ENCODE measurements at places on chromosomes 3 and 15.

DNA sequence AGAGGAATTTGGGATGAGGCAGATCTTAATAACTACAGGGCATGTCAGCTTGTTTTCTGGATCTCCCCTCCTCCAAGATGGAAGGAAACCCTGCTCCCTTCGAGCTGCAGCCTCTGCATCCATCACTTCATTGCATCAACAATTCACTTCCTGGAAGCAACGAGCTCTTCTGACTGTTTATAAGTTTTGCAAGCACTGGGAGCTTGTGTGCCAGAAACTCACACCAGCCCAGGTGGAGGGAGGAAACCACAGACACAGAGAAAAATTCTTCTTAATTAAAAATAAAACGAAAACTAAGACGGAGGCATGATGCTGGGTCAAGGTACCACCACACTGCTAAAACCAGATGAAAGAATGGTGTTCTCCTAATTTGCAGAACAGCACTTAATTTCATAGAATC lies 10.6 kb downstream of the LRIG1 start:
- DNase-seq, result no peak

DNA sequence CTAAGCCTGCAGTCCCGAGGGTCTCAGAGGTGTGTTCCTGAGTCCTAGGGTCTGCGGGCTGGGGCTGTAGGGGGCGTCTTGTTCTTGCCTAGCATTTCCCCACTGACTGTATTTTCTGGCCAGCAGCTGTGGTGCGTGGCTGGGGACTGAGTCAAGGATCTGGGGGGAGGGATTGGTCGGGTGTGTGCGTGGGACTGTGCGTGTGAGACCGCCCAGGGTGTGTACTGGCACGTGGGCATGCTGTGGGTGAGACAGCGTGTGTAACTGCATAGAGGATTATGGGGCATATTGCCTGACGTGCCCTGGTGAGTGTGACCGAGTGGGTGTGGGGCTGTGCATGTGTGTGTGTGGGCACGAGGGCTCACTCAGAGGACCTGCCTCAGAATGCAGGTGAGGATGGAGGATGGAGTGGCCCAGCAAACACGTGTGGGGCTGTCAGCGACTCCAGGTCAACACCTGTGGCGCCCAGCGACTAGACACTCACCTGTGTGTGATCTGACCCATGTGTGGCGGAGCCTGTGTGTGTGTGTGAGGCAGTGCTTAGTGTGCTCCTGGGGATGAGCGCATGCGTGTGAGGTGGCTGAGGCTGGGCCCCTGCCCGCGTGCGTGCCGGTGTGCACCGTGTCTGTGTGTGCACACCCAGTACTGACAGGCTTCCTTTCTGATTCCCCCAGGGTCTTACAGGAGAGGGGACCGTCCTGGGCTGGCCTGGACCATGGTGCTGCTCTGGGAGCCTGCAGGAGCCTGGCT lies 20.9 kb downstream of the FBLN2 start:
- DNase-seq, result no peak

GRCh38 chr3:187951452-187952190 lies 202.3 kb upstream of the LPP start:
- DNase-seq, result no peak

GRCh38 chr15:78830514-78831228 lies 19.4 kb upstream of the ADAMTS7 start:
- DNase-seq, result no peak

- DNase-seq, result no peak
These were observed 359 bp downstream of the ARIH1 start for GRCh38 chr15:72474466-72474911.

DNA sequence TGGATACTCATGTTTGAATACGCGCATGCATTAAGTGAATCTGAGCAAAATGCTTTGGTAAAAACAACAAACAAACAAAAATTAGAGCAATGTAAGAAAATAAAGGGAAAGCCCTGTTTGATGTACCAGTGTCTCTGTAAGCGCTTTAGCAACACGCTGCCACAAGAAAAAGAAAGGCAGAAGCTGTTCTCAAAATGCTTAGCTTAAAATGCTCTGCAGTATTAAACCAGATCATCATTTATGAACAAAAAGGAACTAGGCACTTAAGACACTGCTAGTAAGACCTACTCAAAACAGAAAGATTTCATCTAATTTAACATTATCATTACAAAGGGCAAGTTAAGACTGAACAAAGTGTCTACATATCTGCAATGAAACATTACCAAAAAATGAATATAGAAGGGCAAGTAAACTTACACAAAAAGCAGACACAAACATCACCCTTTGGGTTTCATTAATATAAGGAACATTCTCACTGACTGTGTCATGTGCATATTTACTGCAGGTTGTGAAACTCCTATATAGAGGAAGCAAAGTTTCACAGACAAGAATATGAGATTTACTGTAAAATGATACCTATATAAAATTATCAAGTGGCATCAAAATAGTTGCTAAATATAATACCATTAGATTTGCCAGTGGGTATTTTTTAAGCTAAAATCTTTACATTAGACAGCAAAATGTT lies 102.1 kb downstream of the FBXL22 start:
- DNase-seq, result no peak

GRCh38 chr3:130299531-130299930 lies 45.9 kb upstream of the COL6A5 start:
- DNase-seq, result no peak

DNA sequence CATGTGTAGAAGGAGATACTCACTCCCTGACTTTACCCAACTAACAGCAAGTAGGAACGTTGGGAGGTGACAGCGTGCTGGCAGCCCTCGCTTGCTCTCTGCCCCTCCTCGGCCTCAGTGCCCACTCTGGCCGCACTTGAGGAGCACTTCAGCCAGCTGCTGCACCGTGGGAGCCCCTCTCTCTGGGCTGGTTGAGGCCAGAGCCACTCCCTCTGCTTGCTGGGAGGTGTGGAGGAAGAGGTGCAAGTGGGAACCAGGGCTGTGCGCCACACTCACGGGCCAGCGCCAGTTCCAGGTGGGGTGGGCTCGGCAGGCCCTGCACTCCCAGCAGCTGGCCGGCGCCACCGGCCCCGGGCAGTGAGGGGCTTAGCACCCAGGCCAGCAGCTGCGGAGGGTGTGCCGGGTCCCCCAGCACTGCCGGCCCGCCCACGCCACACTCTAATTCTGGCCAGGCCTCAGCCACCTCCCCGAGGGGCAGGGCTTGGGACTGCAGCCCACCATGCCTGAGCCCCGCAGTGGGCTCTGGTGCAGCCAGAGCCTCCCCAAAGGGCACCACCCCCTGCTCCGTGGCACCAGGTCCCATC lies 68.4 kb upstream of the FRMD4B start:
- DNase-seq, result no peak

- no peak for DNase-seq
These were observed 7.4 kb upstream of the CCK start for GRCh38 chr3:42273361-42273760.

DNA sequence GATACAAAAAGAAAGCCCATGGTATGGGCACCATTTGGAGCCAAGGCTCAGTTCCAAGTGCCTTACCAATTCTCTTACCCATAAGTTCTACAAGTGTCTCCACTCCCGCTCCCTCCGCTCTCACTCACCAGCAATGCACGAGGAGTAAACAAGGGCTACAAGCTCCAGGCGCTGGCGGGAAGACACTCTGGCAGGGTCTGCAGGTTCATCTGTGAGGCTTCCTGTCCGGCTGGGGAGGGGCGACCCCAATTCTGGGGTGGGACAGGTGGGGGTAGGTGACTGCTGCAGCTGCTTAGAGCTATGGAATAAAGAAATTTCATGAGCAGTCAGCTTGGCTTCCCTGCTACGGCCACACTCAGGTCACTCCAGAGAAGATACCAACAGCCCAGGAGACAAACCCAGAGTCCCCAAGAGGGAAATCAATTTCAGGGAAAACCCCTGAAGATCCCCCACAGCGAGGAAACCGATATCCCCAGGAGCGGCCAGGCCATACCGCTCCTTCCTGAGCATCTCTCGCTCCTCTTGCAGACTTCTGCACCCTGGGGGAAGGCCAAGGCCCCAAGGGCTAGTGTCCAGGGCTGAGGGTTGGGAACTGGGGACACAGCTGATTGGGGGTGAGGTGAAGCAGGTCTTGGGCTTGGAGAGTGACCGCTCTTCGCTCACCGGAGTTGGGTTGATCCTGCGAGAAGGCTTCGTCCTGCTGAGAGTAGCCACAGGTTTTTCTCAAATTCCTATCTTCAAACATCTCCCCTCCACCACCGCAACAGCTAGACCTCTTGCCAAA lies 1.4 kb downstream of the CDAN1 start:
- no peak for DNase-seq

GRCh38 chr3:126373146-126373613 lies 16.0 kb upstream of the KLF15 start:
- DNase-seq, result no peak

DNA sequence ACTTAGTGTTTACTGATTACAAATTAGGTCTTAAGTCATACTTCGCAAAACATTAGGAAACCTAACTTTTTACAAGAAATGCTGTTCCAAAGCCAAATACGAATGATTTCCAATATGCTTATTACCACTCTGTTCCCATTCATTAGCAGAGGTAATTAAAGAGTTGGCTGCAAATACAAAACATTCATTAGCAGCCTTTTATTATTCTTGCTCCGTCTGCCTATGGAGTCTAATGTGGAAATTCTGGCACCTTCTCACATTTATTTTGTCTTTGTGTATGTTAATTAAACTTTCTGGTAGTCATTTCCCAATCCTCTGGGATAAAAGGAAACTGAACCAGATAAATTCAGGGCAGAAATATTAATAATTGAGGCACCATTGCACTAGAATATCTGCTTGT lies 689.0 kb downstream of the PLOD2 start:
- no peak for DNase-seq

DNA sequence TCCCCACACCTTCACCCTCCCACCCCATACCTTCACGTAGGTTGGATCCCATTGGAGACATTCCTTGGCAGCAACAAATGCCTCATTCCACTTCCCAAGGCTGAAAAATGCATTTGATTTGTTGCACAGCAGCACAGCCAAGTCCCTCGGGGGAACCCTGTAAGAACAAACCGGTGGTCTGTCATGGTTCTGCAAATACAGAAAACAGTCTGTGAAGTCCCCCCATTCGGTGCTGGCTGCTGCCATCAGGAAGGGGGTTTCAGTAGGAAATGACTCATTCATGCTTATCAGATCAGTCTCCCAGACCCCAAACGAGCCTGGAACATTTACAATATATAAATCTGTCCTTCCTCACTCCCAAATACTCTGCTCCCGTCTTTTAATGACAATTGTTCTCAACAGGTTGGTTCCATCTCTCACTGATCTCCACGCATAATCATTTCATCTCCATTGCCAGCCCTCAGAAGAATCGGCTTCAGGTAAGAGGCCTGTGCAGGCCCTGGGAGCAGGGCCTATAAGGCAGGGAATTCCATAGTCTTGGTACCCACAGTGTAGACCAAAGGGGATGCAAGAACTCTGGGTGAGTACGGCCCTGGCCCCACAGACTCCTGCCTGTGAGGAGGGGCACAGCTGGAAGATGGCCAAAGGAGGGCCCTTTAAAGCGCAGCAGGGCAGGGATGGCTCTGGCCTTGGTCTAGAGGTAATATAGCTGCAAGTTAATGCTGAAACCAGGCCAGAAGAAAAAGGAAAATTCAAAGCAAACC lies 41.6 kb downstream of the TRANK1 start:
- no peak for DNase-seq

- DNase-seq, result no peak
These were observed 549 bp downstream of the C3orf18 start for GRCh38 chr3:50567011-50567385.

GRCh38 chr3:59575113-59576001 lies 525.5 kb upstream of the CFAP20DC start:
- peak; percentile 84 for DNase-seq

- DNase-seq, result no peak
These were observed 127.2 kb upstream of the STT3B start for GRCh38 chr3:31405515-31405914.

DNA sequence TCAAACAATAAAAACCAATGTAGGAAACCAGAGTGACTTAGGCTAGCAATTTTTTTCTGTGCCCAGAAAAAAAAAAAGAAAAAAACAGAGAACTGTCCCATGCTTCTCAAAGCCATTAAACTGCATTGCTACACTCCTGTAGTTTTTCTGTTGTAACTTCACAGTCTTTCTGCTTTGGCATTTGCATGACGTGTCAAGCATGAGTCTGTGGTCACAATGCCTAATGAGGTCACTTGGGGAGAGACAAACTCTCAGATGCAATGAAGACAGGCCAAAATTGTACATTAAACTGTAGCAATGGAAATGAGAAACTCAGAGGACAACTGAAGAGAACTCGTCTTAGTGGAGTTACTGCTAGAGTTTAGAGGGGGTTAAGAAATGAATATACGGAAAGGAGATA lies 30.8 kb downstream of the CCDC80 start:
- no peak for DNase-seq

- DNase-seq, result no peak
These were observed 29.8 kb downstream of the ADAMTS9 start for GRCh38 chr3:64658001-64658400.

GRCh38 chr15:78837131-78837530 lies 25.9 kb upstream of the ADAMTS7 start:
- DNase-seq, result no peak

DNA sequence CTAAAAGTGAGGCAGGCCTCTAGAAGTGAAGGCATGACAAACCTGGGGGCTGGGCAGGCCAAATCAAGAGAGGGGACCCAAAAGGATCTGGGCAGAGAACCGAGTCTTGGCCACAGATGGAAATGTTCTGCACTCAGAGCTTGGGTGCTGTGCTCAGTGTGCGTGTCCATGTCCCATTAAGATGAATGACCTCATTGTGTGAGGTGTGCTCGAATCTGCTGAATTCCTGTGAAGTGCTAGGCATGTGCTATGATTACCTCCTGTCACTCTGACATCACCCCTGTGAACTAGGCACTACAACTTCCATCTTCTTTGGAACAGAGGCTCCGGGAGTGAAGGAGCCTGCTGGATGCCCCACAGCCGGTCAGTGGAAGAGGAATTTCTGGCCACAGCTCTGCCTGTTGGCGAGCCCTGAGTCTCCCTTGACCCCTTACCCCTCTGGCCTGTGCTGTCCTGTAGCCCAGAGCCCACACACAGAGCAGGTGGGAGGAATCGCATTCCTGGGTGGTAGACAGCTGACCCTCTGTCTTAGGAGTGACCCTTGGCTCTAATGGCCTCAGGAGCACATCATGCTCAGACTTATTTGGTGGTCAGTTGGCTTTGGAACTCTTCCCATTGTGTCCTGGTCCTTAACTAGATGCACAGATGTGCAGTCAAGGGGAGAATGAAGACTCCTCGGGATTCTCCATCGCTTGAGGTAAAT lies 67.6 kb upstream of the CTDSPL start:
- DNase-seq, result no peak

DNA sequence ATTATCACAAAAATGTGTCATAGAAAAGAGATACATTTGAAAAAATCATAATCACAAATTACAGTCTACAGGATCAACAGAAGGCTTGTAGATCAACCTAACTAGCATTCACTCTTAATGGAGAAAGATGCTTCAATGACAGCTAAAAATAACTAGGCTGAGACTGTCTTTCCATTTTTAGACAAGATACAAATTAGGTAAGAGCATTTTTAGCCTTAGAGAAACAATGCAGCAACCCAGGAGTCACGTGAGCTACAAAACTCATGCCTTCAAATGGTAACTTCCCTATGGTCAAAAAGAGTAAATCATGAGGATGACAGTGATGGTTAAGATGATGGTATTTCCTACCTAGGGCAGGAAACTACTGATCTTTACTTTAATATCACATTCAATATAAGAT lies 415.4 kb downstream of the MAGI1 start:
- DNase-seq, result no peak

GRCh38 chr3:63364495-63364894 lies 86.4 kb downstream of the SYNPR start:
- no peak for DNase-seq
